ENCODE measurements at places on chromosomes 12 and 14.

- DNase-seq: no peak
Observed at GRCh38 chr12:32016680-32017482, 57.7 kb downstream of the RESF1 start.

GRCh38 chr12:81249976-81250375, 172.1 kb downstream of the ACSS3 start:
- DNase-seq: no peak

- peak; percentile 56 for DNase-seq
Observed at GRCh38 chr12:22083167-22083566, 37.1 kb downstream of the CMAS start.

DNA sequence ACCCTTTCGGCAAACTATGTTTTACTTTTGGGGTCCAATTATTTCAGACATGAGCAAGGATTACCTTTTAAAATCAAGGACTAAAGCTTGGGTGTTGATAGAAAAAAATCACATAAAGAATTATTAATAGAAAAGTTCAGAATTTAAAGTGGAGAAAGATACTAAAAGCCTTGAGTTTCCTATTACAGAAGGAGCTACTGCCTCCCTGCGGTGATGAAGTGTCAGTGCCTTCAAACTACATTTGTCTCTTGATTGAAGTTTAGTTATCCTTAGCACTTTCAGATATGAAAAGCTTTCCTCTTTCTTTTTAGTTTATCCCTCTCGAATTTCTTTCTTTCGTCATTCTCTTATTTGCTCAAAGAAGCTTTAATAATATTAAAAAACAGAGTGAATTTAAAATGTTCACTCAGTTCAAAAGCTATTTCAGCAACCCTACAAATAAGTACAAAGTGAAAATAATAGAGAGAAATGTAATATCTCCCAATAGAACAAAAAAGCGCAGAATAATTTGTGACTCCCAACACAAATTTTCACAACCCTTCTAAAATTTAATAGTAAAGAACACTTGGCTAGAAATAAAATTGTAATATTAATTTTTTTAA, 87.6 kb downstream of the SEC23A start:
- DNase-seq: peak; percentile 68

All from astrocyte of the hippocampus (primary cell).